Endothelial cell of umbilical vein (primary cell): ENCODE measurements at places on chromosomes 5 and 9. TPM values are rescaled to one million over a fixed set of nuclear protein-coding genes. Genes with fewer than 3 reads are reported as not detected.

DNA sequence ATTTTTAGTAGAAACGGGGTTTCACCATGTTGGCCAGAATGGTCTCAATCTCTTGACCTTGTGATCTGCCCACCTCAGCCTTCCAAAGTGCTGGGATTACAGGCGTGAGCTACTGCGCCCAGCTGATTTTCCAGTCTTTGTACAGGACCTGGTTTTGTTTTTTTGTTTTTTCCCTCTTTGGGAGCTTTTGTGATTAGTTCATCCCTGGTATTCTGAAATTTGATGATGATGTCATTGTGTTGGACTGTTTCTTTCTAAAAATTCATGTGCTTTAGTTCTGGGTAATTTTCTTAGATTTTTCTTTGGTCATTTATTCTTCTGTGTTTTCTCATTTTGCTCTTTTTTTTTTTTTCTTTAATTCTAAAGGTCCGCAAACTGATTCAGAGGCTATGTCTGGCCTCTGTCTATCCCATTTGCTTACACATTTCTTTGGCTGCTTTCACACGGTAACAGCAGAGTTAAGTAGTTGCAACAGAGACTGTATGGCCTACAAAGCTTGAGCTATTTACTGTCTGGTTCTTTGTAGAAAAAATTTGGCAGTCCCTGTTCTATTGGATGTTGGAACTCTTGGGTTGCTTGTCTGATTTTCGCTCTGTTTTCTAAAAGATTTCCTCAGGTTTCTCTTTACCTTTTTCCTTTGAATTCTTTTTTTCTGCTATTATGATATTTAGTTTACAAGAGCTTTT lies 24.8 kb downstream of the STX17 start:
- no peak for DNase-seq

GRCh38 chr5:102036927-102037326 lies 259.2 kb downstream of the SLCO4C1 start:
- no peak for DNase-seq

GRCh38 chr5:148909766-148910165 lies 83.4 kb downstream of the ADRB2 start:
- DNase-seq, result peak; percentile 59

- DNase-seq, result no peak
These were observed 8.4 kb downstream of the SEMA5A start for GRCh38 chr5:9537223-9538141.

- DNase-seq, result no peak
These were observed 47.1 kb downstream of the CAST start for GRCh38 chr5:96709152-96709821.

DNA sequence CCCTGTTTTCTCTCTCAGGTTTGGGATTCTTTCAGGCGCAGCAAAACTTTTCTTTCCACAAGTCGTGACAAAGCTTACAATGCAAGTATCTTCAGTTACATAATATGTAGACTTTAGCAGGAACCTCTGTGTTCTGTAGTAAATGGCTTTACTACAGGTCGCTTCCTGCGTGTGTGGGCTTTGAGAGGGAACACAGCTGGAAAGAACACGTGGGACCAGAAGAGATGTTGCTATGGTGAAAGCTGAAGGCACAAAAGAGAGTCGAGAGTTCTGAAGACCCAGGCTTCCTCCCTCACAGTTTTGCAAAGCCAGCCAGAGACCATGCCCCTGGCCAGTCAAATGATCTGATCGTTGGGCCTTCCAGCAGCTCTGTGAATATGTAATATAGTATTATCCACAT lies 4.0 kb downstream of the ANKRD55 start:
- DNase-seq, result no peak

DNA sequence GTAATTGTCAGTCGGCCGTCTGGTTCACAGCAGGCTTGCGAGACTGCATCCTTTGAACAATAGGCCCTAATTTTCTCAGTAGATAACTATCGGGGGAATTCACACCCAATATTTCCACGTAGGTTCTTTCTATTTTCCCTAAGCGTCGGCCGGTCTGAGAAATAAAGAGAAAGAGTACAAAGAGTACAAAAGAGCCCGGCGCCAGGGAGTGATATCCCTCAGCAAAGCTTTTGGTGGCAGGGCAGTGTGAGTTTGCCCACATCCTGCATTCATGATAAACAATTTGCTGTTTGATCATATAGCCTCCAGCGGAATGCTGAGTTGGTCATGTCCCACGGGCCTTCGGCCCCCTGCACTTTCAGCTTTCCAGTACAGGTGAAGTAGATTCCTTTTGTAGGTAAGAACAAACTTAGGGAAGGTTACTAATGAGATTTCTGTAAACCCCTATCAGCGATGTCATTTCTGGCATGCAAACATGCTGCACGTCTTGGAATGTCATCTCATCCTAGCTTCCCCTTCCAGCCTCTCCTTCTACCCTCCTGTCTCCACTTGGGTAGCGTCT lies 4.7 kb upstream of the PTGR1 start:
- no peak for DNase-seq

DNA sequence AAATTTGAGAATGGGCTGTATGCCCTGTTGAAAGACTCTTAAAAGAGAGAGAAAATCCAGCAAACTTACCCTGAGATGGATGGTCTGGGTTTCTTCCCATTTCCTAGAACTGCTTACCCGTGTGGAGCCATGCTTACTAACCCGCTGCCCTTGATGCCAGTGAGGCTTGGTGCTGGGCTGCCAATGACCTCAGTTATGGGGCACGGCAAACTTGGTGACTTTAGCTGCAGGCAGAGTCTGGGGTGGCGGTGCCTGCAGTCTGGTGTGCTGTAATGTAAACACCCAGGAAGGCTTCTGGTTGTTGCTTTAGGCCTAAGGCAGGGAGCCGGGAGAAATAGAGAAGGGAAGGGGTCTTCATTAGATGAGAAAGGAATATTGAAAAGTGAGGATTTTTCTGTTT lies 7.3 kb upstream of the TENT4A start:
- no peak for DNase-seq

DNA sequence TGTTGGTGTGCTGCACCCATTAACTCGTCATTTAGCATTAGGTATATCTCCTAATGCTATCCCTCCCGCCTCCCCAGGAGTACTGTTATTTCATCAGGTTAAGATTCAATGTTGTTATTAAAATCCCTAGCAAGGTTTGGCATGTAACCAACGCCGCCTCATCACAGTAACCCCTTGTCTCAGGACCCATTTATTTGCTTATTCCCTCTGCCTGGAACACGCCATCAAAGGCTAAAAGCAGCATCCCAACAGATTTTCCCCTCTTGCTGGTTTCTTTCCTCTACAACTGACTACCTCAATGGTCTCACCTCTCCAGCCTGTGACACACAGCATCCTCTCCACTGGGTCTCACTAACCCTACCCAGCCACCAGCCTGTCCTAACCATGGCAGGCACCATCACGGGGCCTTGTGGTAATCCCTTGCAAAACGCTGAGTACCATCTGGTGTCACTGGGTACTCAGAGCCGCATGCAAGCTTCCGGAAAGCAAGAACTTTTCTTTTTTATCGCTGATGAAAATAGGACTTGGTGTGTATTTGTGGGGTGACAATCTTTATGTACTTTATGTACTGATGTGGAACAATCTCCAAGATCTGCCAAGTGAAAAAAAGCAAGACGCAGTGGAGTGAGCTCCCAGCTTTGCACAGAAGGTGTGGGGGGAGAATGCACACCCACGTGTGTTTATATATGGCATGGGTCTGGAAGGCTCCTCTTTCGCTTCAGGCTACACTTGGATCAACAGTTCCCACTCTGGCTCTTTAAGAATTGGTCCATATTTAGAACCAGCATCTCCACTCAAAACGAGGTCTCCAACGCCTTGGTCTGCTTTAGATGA lies 6.1 kb downstream of the RPS14 start:
- no peak for DNase-seq

The PRRT1B gene
- total RNA-seq, result not detected in 2 replicates

The MARVELD2 gene
- 6.7 and 7.1 TPM in 2 replicates for total RNA-seq

The TMEM215 gene
- total RNA-seq, result not detected in 2 replicates

The SLC25A2 gene
- 0.39 and 0.46 TPM in 2 replicates for total RNA-seq

The HEMGN gene
- not detected in 2 replicates for total RNA-seq

The LAMC3 gene
- 0.12 and 0.38 TPM in 2 replicates for total RNA-seq
